ENCODE measurements at places on chromosomes 7 and 10.

GRCh38 chr7:77538281-77539212 is 1.5 kb downstream of the PTPN12 start:
- DNase-seq: no peak

DNA sequence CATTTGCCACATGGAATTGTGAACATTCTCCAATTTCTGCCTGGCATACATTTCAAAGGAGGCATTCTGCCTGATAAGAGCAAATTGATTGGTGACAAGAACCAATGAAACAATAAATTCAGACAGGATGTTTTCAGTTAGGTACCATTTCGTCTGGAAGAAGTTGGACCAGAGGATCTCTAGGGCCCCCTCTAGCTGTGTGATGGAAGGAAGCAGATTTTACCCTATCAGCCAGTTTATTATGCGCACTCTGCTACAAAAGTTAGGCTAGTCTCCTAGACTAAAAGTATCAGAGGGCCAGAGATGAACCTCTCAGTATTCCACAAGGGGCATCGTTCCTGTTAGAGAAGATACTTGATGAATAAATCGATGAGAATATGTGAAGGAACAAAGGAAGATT is 118.0 kb downstream of the BUB3 start:
- no peak for DNase-seq

- no peak for DNase-seq
These were observed 19.8 kb upstream of the KDM7A start for GRCh38 chr7:140196361-140197217.

- DNase-seq: no peak
These were observed 19.8 kb downstream of the PANK1 start for GRCh38 chr10:89625041-89625765.

DNA sequence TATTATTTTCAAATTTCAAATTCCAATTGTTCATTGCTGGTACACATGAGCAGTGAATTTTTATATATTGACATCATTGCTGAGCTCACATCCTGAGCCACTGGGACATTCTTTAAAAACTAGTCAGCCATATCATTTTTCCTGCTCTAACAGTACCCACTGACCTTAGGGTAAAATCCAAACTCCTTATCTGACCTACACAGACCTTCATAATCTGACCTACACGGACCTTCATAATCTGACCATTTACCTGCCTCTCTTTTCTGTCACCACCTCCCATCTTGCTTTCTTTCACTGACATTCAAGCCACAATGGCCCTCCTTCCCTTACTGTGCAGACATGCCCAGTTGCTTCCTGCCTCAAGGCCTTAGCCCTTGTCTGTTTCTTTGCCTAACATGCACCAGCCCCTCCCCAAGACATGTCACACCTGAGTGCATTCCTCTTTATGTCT is 16.1 kb upstream of the CUZD1 start:
- no peak for DNase-seq

DNA sequence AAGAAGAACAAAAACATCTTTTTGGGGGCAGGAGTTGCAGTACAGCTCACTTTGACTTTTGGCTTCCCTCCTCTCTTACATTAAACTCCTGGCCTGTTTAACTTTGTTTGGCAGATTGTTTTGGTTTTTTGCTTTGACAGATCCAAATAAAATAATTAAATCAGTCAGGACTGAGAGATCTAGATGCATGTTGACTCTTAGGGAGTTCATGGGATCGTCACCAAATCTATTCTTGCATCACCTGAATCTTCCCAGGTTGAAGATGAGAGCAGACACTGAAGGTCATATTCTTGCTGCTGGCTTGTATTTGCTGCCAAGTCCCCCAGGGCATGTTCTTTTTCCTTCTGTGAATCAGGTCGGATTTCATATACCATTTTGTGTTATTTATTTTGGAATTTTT is 759.4 kb downstream of the CNTNAP2 start:
- DNase-seq: no peak

DNA sequence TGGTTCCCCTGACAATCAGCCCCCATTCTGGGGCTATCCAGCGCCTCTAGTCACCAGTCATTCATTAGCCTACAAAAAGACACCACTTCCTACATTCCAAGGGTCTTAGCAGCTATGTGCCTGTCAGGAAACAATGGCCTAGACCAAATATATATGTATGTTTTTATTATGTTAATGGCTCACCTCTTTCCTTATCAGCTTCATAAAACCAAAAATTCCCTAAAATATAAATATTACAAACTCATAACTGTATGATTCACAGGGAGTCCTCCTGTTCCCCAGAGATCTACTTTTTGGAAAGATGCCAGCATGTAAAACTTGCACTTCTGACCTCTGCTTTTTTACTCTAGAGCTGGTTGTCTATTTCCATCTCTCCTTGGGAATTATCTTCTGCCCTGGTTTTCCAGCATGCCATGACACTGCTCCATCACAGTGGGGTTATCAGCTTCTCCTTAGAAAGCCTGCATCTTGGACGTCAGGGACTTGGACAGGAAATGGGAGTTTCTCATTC is 79.2 kb downstream of the ABCA13 start:
- DNase-seq: no peak

- DNase-seq: no peak
These were observed 55.9 kb downstream of the PWWP2B start for GRCh38 chr10:132452651-132453469.

- DNase-seq: no peak
These were observed 86.2 kb upstream of the DDC start for GRCh38 chr7:50651271-50651989.

DNA sequence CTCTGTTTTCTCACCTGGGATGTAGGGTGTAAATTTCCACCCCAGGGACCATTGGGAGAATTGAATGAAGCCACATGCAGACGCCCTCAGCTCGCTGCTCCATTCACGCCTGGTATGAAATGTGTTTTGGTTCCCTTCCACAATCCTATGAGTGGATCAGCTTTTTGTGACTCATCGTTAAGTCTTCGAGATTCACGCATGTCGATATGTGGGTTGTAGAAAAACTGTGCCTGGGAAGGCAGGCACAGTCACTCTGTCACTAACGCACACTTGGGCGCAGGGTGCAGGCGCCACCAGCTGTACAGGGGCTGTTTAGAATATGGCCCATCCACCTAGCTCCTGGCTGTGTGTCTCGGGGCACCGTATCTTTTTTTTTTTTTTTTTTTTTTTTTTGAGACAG is 64.2 kb upstream of the SH2B2 start:
- no peak for DNase-seq

DNA sequence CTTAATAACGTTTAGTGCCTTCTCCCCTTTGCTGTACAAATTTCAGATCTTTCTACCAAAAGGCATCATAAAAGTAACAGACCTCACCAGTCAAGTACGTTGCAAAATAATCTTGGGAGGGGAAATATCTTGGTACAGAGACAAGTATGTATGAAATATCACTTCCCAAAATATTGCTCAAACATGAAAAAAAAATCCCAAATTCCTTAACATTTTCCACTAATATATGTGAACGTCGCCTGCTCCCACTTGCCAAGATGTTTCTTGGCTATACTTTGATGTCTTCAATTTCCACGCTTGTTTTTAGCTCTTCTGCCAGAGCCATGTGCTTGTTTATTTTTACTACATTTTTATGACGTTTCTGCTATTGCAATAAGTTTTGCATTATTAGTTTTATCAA is 223.5 kb downstream of the PLXNA4 start:
- DNase-seq: no peak

Data from SIG-M5 (cell line).